ENCODE measurements at places on chromosomes 5 and 9.

- H3K27me3 ChIP-seq, result peaks cover 21% of the 10 kb centered on the region
- no peak overlapping the region for H3K27ac ChIP-seq
- DNase-seq, result no peak
Measured at GRCh38 chr5:96327722-96328121, 105.3 kb downstream of the PCSK1 start.

DNA sequence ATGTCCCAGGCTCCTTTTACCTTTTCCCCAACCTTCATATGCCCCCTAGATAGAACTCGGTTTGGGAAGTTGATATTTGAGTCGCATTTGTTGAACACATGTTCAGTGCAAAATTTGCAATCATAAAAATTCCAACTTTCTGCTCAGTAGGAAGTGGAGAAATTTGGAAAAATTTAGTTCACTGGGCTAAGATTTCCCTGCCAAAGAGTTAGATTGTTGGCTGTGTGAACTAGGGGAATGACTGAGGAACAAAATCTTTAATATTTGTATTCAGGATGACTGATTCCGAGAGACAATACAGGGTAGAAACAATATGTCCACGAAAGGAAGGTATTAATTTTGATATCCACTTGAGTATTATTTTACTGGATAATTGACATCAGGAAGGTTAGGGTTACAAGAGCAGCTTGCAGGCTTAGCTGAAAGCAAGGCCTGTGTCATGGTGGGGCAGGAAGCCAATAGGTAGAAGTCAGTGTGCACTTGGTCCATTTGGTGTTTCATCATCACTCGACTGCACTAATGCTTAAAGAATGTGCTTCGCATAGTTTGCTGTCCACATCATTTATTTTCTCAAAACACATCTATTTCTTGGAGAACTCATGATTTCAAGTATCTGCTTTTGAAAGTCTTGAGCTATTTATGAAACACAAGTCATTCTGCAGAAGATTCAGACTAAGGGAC is 59.4 kb upstream of the GNA14 start:
- no peak overlapping the region for H3K4me3 ChIP-seq
- no peak for DNase-seq
- H3K4me1 ChIP-seq, result no peaks in the 10 kb centered on the region
- no peaks in the 10 kb centered on the region for H3K27me3 ChIP-seq

DNA sequence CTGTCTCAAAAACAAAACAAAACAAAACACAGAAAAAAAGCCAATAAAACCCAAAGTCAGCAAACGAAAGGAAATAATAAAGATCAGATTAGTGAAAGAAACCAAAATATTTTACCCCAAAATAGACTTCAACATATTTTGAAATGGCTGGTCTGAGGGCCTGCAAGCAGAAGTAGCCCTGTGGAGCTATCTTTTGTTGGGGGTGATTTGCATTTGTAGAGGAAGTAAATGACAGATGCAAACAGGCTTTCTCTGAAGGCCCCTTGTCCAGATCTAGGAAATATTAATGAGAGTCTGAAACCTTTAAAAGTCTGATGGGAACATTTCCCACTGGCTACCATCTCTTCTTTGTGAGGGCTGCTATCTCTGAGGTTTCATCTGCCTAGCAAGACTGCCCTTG is 74.0 kb downstream of the GCNT4 start:
- DNase-seq, result no peak
- no peak overlapping the region for H3K27ac ChIP-seq
- H3K4me3 ChIP-seq, result no peak overlapping the region
- peaks cover 17% of the 10 kb centered on the region for H3K4me1 ChIP-seq

- no peak for DNase-seq
- H3K27ac ChIP-seq, result no peak overlapping the region
- H3K36me3 ChIP-seq, result no peaks in the 10 kb centered on the region
- no peak overlapping the region for H3K4me3 ChIP-seq
- H3K27me3 ChIP-seq, result no peaks in the 10 kb centered on the region
Measured at GRCh38 chr9:37984672-37985611, 81.0 kb upstream of the SLC25A51 start.

DNA sequence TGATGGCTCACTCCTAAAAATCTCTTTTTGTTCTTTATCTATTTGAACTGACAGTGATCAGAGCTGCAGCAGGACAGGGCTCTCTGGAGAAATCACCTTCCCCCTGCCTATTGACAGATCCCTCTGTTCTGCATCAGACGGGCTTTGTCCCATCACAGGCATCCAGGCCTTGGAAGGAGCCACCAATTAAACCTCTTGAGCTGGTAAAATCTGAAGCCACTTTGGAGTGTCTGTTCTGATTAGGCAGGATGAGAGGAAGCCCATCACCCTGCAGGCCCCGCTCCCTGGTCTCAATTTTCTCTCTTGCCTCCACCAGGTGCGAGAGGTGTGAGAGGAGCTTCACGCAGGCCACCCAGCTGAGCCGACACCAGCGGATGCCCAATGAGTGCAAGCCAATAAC is 97.7 kb downstream of the PRDM6 start:
- H3K4me1 ChIP-seq, result no peaks in the 10 kb centered on the region
- no peak overlapping the region for H3K4me3 ChIP-seq
- no peak overlapping the region for H3K27ac ChIP-seq
- H3K27me3 ChIP-seq, result peaks cover 18% of the 10 kb centered on the region

GRCh38 chr5:115579216-115579615 is 23.1 kb downstream of the TICAM2 start:
- H3K27ac ChIP-seq, result no peak overlapping the region
- H3K36me3 ChIP-seq, result no peaks in the 10 kb centered on the region
- H3K27me3 ChIP-seq, result no peaks in the 10 kb centered on the region

DNA sequence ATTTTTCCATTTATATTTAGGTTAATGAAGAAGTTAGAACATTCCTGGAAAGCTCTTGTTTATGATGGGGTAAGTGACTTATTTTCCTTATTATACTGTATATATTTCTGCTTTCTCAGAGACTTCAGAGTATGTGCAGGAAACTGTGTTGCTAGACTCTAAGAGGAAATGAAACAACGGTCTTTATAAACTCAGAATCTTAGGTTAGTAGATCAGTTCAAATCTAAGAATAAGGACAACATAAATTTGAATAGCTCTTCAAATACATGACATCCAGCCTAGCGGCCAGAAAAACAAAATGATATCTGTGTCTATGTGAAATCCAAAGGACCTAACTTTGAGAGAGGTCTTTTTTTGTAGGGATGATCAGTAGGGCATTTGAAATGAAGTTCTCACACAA is 94.3 kb downstream of the PRKACG start:
- H3K4me3 ChIP-seq, result no peak overlapping the region
- H3K27ac ChIP-seq, result no peak overlapping the region
- no peak for DNase-seq
- H3K4me1 ChIP-seq, result peaks cover 5% of the 10 kb centered on the region

DNA sequence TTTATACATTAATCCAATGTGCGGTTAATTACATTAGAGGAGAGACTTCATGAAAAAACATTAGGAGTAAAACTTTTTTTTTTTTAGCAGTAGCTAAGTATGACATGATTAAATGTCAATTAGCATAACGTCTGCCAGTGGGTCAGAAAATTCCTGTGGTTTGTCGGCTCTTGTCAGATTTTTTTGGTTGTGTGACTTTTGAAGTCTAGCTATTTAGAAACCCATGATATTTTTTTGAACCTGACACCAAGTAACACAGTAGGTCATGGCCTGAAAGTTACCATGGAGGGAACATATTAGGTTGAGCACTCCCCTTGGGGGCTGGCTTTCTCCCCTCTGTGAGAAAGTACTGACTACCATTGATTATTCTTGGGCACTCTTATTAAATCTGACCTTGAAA is 84.8 kb upstream of the ALDH1A1 start:
- no peak overlapping the region for H3K27ac ChIP-seq
- H3K4me3 ChIP-seq, result no peak overlapping the region
- H3K36me3 ChIP-seq, result no peaks in the 10 kb centered on the region
- H3K4me1 ChIP-seq, result no peaks in the 10 kb centered on the region
- peaks cover 7% of the 10 kb centered on the region for H3K27me3 ChIP-seq
- no peak for DNase-seq

DNA sequence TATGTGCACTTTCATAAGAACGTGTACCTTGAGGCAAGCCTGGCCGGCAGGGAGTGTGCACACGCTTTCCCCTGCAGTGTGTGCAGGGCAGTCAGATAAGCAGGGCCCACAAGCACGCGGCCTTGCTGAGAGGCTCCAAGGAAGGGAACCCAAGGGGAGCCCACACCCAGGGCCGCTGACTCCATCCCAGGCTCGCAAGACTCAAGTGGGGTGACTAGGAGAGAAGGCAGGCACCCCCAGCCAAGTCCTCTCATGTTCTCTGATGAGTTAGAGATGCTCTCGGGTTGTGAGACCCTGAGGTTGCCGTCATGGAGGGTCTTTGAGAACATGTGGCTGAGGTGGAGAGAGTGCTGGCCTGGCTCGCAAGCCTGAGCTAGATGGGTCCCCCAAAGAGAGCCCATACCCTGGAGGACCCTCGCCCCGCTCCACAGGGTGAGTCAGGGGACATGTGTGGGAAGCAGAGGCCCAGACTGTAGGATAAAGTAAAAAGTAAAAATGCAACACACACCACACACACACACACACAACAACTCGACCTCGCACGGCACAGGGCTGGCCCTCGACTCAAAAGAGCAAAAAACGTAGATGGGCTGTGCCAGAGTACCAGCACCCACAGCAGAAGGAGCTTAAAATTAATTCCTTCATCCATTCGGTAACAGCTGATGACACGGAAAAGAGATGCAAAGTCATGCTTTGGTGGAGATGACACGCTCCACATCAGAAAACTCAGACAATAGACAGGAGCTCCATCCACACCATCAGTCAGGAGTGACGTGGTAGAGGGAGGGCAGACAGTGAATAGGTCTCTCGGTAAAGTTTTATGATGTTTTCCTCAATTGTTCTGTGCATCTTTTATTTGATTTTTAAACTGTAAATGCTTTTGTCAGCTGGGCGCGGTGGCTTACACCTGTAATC is 54.8 kb upstream of the NKD2 start:
- H3K4me3 ChIP-seq, result no peak overlapping the region
- peaks cover 64% of the 10 kb centered on the region for H3K27me3 ChIP-seq
- H3K4me1 ChIP-seq, result peaks cover 26% of the 10 kb centered on the region
- no peak overlapping the region for H3K27ac ChIP-seq
- no peak for DNase-seq
- no peaks in the 10 kb centered on the region for H3K36me3 ChIP-seq

DNA sequence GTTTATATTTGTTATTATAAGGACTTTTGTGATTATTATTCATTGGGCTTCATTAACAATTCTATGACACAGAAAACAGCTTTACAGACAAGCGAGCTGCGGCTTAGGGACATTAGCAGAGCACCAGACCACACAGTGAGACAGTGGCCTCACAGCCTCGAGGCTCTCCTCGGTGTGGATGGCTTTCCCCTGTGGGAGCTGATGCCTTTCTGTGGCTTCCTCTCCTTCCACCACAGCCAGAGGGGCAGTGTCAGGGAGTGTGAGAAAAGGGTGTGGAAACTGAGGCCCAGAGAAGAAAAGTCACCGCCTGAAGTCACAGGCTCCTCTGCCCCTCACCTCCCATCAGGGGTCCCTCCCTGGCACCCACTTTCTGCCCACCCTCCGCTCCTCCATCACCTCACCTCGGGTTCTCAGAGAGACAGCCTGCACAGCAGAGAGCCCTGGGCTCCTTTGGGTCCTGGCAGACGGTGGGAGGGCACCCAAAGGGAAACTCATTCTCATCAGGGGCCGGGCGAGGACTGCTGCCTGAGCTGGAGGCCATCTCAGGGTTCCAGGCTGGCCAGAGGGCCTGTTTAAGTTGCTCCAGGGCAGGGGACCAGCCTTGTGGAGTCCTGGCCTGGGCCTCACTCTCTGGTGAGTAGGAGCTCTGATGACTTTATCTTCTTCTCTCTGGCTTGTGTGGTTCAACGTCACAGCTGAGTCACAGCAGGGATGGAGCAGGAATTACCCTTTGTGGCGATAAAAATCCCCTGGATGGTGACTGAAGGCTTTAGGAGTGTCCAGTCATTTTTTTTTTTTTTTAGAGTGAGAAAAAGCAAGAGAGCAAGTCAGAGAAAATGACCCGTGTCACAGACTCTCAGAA is 830 bp downstream of the TRAF1 start:
- peak; percentile 84 for DNase-seq
- no peaks in the 10 kb centered on the region for H3K27me3 ChIP-seq
- peak overlapping the region; percentile 93 for H3K4me3 ChIP-seq
- H3K36me3 ChIP-seq, result peaks cover 75% of the 10 kb centered on the region
- peak overlapping the region; percentile 93 for H3K27ac ChIP-seq

DNA sequence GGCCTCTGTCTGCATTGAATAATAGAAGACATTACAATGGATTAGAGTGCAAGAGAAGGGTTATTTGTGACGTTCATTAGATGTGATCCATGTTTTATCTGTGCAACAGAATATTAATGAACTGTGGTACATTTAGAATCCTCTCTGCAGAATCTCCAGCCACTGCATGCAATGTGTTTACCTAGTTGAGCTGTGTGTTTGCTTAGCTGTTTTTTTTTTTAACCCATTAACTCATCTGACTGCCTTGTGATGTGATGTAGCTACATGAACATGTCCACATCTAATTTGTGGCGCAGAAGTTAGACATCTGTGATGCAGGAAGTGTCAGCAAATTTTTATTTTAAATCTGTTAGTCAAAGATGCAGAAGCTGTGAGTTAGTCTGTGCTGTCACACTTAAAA is 236.9 kb downstream of the CD180 start:
- no peaks in the 10 kb centered on the region for H3K4me1 ChIP-seq
- peaks cover 10% of the 10 kb centered on the region for H3K27me3 ChIP-seq
- H3K36me3 ChIP-seq, result no peaks in the 10 kb centered on the region

- H3K4me1 ChIP-seq, result no peaks in the 10 kb centered on the region
- H3K36me3 ChIP-seq, result no peaks in the 10 kb centered on the region
- H3K27me3 ChIP-seq, result no peaks in the 10 kb centered on the region
- DNase-seq, result no peak
Measured at GRCh38 chr9:133928248-133928764, 63.8 kb downstream of the VAV2 start.

- no peaks in the 10 kb centered on the region for H3K27me3 ChIP-seq
- H3K4me1 ChIP-seq, result no peaks in the 10 kb centered on the region
- H3K4me3 ChIP-seq, result no peak overlapping the region
- no peak overlapping the region for H3K27ac ChIP-seq
Measured at GRCh38 chr5:119966028-119966427, 336.7 kb downstream of the FAM170A start.
